ENCODE measurements at places on chromosomes 4 and X.

DNA sequence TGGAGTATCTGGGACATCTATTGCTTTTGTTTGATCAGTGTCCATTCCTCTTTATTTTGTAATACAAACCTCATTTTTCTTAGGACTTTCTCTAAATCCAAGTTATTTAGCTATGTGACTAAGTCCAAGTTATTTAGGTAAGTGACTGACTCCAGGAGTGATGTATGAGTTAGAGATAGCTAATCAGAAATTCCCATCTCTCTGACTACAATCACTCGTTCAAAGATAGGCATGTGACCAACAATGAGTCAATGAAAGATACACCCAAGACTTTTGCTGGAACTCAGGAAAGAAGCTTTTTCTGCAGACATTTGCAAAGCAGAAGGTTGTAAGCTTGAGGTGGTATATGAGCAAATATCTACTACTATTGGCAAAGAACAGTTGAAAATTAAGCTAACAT, 72.5 kb upstream of the KCNIP4 start:
- DNase-seq: no peak

GRCh38 chrX:74922922-74923543, 2.2 kb downstream of the NEXMIF start:
- DNase-seq: no peak

- no peak for DNase-seq
Observed at GRCh38 chr4:104930298-104930697, 216.4 kb upstream of the TET2 start.

DNA sequence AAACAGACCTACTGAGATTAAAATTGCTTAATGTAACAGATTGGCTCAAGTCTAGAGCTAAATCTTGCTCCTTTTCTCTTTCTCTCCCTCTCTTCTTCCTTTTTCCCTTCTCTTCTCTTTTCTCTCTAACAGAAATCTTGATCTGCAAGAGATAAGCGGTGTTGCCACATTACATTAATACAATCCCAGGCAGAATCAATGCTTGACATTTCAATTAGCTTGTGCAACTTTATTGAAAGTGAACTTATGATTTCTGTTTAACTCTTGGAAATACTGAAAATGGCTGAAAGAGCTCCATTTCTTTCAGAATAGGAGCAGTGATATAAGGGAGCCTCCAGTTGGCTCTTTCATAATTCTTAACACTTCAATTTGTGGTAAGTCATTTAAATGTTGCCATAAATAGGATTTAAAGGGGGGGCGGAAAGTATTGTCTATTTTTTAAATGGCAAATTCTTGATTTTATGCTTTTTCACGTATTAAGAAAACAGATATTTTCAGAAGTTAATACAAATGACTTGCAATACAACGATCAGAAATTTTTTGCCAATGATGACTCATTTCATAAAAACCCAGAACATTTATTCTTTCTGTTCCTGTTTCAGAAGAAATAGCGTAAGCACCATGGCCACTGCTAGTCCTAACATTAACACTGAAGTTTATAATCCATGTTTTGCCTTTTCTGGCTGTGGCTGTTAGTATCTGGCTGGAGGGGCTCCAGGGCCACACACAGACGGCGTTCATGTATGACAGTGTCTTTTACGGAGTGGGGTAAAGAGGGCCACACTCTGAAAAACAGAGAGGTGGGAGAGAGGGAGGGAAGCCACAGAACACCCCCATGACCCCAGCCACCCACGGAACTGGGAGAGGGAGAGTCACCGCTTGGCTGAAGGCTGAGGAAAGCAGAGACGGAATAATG, 115.7 kb upstream of the FAT1 start:
- peak; percentile 35 for DNase-seq

GRCh38 chr4:109041463-109042360, 260.7 kb downstream of the COL25A1 start:
- DNase-seq: no peak

GRCh38 chrX:46649421-46650260, 76.1 kb downstream of the CHST7 start:
- DNase-seq: no peak

GRCh38 chr4:1683261-1683735, 815 bp downstream of the FAM53A start:
- DNase-seq: peak; percentile 64

DNA sequence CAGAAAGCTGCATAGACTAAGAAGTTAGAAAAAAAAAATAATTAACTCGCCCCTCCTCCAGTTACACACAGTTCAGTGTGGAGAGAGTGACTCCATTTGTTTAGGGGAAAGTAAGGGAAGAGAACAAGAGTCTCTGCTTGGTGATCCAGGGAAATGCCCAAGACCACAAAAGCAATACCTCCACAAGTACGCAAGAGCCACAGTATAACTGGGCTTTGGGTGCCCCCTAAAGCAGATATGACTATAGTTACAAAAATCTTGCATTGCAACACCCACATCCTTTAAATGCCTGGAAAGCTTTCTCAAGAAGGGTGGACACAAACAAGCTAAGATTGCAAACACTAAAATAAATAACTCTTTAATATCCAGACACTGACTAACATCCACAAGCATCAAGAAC, 164.2 kb upstream of the NRK start:
- DNase-seq: peak; percentile 47

DNA sequence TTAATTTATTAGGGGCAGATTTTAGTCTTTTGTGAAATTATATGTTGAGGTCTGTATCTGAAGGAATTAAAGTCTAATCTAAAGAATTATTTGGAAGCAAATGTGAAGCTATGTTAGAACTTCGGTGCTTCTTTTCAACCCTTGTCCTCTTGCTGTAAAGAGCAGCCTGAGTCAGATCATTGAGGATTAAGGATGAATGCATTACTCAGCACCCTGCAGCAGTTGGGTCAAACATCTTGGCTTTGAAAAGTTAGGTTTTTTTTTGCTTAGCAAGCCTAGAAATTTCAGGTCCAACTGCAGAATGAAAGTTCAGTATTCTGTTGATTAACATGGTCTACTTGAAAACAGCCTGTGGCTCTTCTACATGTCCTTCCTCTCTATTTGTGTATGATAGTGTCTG, 57.6 kb downstream of the SLC4A4 start:
- DNase-seq: no peak

DNA sequence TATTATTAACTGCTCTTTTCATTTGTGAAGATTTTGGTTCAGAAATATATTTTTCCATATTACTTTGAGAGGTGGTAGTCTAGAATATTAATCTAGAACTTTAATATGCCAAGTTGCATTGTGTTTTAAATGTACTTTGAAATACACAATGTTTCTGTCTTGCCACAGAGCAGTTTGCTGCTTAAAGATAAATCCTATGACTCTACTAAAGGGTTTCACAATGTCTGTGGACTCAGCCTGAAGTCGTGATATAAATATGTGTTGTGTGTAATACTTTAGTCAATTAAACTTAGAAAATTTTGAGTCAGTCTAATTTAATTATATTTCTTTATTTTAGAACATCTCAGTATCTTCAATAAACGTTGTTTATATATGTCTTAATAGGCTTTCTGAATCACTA, 1771.7 kb upstream of the PCDH7 start:
- DNase-seq: no peak

DNA sequence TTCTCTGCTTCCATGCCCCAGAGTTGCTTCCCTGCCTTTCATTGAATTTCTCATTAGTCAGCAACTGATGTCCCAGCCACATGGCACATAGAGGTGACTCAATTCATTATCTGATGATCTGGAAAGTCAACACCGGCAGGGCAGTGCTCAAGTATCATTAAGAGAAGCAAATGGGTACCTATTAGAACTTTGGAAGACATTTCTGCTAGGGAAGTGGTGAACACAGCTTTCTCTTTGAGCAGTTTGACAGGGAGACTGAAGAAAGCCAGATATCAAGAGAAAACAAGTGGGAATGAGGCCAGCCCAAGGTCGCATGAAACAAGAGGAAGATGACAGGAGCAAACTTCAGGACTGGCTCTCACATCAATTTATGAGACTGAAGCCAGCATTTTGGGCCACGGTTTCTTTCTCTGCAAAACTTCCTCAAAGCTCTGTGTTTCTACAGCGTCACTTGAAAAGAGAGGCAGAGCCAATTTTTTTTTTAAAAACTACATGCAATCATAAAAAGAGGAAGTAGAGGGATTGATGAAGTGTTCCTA, 108.3 kb upstream of the RPS6KA3 start:
- DNase-seq: no peak

GRCh38 chrX:38860106-38861013, 59.1 kb downstream of the MID1IP1 start:
- no peak for DNase-seq

DNA sequence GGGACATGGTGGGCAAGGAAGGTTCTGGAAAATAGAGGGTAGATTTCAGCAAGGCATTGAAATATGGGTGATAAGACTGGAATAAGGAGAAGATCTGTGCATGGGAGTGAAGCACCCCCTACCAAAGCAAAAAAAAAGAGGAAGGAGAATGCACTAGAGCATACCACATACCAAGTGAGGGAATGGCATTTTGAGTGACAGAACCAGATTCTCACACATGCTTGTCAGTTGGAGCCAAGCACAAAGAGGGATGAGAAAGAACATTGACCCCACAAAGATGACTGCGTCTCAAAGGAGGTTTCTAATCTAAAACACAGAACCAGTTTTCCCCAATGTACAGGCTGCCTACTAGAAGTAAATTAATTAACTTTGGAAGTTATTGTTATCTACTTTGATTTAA, 140.3 kb upstream of the SMAD1 start:
- no peak for DNase-seq

DNA sequence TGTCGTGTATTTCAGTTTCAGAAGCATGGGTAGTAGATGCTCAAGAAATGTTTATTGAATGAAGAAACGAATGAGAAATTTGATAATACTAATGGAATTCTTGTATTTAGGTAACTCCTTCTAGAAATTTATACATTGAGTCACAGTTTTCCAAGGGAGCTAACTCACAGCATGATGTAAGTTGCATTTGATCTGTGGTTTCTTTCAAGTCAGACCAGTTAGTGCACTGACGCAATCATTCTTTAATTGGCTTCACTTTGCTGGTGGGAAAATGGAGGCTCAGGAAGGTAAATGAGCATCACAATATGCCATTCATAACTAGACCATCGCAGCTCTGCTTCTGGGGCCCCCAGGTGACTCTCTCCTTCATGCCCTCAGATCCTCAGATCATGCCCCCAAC, 17.3 kb upstream of the CWH43 start:
- peak; percentile 68 for DNase-seq

- no peak for DNase-seq
Observed at GRCh38 chr4:176790398-176790797, 2.3 kb downstream of the VEGFC start.

DNA sequence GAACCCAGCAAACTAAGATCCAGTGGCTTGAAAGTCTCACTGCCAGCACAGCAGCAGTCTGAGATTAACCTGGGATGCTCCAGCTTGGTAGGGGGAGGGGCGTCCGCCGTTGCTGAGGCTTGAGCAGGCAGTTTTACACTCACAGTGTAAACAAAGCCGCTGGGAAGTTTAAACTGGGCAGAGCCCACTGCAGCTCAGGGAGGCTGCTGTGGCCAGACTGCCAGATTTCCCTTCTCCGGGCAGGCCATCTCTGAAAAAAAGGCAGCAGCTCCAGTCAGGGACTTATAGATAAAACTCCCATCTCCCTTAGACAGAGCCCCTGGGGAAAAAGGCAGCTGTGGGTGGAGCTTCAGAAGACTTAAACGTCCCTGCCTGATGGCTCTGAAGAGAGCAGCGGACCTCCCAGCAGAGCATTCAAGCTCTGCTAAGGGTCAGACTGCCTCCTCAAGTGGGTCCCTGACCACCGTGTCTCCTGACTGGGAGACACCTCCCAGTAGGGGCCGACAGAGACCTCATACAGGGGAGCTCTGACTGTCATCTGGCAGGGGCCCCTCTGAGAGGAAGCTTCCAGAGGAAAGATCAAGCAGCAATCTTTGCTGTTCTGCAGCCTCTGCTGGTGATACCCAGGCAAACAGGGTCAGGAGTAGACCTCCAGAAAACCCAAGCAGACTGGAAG, 45.1 kb upstream of the CDX4 start:
- no peak for DNase-seq

DNA sequence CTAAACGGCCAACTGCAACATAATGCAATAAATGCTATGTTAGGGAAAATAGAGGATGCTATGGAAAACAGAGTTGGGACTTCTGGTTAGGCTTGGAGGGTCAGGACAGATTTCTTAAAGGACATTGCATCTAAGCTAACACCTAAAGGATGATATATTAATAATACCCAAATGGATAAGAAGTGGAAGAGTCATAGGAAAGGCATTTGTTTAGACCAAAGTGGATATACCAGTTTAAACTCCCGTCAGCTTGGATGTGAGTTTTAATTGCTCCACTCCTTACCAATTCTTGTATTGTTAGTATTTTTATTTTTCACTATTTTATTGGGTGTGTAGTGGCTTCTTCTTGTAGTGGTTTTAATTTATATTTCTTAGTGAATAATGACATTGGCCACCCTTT, 93.9 kb downstream of the PTPN13 start:
- DNase-seq: no peak

GRCh38 chr4:142101401-142101800, 465.0 kb downstream of the IL15 start:
- DNase-seq: no peak

DNA sequence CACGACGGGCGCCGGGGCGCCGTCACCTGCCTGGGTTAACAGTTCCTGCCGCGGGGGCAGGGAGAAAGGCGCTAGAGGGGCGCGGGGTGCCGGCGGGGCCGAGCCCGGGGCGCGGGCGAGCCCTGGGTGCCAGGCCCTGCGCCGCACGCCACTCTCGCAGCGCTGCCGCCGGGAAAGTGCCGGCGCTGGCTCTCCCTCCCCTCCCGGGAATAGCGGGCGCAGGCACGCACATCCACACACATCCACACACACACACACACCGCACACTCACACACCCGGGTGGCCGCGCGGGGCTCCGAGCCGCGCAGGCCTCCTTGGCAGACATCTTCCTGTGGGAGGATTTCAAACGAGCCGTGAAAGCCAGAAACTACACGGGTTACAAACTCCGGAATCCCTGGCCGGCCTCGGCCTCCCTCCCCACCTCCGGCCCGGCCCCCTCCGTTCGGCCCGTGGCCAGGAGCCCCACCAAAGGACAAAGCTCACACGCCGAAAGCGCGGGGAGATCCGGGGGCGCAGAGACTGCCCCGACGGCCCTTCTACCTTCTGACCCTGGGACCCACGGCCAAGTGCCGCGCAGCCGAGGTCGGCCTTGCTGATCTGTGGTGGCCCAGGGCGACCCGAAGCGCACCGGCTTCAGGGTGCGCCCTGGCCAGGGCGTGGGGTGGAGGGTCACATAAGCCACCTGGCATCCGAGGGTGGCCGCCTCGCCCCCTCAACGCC, 92.3 kb downstream of the BCOR start:
- no peak for DNase-seq

DNA sequence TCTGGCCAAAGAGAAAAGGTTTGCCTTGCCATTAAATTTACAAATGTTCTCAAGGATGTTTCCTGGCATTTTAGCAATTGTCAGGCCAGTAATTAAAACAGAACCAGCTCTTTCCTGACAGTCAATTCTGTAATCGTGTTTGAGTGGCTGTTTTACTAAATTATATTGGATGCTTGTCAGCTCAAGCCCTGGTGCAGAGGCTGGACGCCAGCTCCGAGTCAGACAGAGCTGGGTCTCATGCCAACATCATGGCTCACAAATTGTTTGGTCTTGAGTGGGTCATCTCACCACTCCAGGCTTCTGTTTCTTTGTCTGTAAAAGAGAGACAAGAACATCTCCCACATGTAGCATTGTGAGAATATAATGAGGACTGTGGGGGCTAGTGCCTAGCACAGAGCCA, 190.3 kb upstream of the PSAPL1 start:
- DNase-seq: no peak
